ENCODE measurements at places on chromosomes 11 and 22. TPM values are rescaled to one million over a fixed set of nuclear protein-coding genes. Genes with fewer than 3 reads are reported as not detected.

SNX19 gene
- total RNA-seq, result 69.4 TPM

TRIM29 gene
- total RNA-seq, result not detected

RSF1 gene
- total RNA-seq, result 45.8 TPM

ATM gene
- total RNA-seq, result 51.0 TPM

CRYAB gene
- 1.6 TPM for total RNA-seq

E2F8 gene
- total RNA-seq, result 7.5 TPM

TNNI2 gene
- total RNA-seq, result not detected

MFNG gene
- 170 TPM for total RNA-seq

MUC6 gene
- total RNA-seq, result not detected

IGLL1 gene
- not detected for total RNA-seq

NLRP6 gene
- not detected for total RNA-seq

KCNQ1OT1 gene
- 2.3 TPM for total RNA-seq

FOLH1 gene
- 0.33 TPM for total RNA-seq

IGHMBP2 gene
- 11.1 TPM for total RNA-seq

SSTR3 gene
- not detected for total RNA-seq

TRAPPC4 gene
- 54.2 TPM for total RNA-seq

ZNF280B gene
- total RNA-seq, result 1.6 TPM

APOA5 gene
- not detected for total RNA-seq

HIPK3 gene
- total RNA-seq, result 95.0 TPM

KRTAP5-2 gene
- total RNA-seq, result not detected

SYCE3 gene
- not detected for total RNA-seq

DDX25 gene
- total RNA-seq, result not detected

ANO5 gene
- total RNA-seq, result 0.38 TPM

SPI1 gene
- under 0.01 TPM for total RNA-seq

Data from vein endothelial cell (primary cell).